ENCODE measurements at places on chromosomes 5 and 9. TPM values are rescaled to one million over a fixed set of nuclear protein-coding genes. Genes with fewer than 3 reads are reported as not detected.

DNA sequence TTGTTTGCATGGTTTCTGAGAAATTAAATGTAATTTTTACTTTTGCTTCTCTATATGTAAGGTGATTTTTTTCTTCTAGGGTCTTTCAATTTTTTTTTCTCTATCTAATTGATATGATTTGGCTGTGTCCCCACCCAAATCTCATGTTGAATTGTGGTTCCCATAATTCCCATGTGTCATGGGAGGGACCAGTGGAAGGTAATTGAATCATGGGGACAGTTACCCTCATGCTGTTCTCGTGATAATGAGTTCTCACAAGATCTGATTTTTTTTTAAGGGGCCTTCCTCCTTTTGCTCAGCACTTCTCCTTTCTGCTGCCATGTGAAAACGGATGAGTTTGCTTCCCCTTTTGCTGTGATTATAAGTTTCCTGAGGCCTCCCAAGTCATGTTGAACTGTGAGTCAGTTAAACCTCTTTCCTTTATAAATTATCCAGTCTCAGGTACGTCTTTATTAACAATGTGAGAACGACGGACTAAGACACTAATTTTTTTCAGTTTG lies 150.8 kb downstream of the MTRR start:
- no peak for DNase-seq

GRCh38 chr5:122195802-122196394 lies 66.6 kb downstream of the ZNF474 start:
- DNase-seq = no peak

Gene GFRA3
- not detected for total RNA-seq

DNA sequence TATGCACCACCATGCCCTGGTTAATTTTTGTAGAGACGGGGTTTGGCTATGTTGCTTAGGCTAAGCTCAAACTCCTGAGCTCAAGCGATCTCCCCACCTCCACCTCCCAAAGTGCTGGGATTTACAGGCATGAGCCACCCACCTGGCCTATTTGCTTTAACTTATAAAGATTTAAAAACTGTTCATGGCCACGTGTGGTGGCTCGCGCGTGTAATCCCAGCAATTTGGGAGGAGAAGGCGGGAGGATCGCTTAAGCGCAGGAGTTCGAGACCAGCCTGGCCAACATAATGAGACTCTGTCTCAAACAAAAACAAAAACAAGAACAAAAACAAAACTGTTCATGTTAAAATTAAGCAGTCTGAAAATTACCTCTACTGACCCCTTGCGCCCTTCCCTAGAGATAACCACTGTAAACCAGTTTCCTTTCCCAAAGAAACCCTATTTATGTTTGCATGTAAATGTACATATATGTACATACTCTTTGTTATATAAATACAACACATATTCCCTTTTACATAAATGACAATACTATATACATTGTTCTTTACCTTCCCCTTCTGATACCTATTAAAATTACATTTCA lies 1.5 kb downstream of the AK6 start:
- no peak for DNase-seq

Gene PTPDC1
- 7.1 TPM for total RNA-seq
